ENCODE measurements at places on chromosomes 4 and X.
A peak's percentile ranks its signal among the peaks of the same experiment; 100 is the strongest.

DNA sequence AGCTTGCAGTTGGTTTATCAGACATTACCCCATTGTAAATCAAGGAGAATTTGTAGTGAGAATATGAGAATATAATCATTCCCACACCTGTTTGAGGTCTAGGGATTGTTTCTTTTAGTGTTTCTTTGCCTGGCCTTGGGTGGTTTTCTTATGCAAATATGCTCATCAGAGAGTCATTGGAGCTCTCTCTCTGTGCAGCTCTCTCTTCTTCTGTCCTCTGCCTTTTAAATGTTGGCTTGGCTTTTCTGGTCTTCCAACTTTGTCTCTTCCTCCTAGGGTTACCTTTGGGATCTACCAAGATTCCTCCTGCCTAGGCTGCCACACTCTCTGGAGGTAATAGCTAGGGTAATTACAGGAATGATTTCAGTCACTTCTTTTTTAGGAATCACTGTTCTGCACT is 102.3 kb upstream of the ARSJ start:
- DNase-seq = no peak

DNA sequence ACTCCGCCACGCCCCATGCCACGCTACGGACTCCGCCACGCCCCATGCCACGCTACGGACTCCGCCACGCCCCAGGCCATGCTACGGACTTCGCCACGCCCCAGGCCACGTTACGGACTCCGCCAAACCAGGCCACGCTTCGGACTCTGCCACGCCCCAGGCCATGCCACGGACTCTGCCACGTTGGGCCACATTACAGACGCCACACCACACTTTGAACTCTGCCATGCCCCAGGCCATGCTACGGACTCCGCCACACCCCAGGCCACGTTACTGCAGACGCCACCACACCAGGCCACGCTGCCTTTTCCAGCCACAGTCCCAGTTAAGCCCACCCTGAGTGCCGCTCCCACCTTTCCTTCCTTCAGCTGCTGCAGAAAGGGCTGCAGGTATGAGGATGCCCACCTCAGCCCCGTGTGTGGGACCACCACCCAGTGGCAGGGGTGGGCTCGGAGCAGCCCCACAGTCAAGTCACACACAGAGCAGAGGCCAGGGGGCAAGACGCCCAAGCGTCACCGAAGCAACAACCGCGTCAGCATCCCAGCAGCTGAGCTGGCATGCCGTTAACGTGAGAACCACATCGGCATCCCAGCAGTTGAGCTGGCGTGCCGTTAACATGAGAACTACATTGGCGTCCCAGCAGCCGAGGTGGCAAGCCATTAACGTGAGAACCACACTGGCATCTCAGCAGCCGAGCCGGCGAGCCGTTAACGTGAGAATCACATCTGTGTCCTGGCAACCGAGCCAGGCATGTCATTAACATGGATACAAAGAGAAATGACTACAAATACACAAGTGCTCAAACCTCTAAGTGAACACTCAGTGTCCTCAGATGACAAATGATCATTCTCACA is 26.4 kb downstream of the GAK start:
- no peak for DNase-seq

- DNase-seq = no peak
Observed at GRCh38 chr4:81827577-81828202, 356.0 kb upstream of the RASGEF1B start.

- DNase-seq = no peak
Observed at GRCh38 chrX:99795495-99795894, 614.6 kb downstream of the PCDH19 start.

DNA sequence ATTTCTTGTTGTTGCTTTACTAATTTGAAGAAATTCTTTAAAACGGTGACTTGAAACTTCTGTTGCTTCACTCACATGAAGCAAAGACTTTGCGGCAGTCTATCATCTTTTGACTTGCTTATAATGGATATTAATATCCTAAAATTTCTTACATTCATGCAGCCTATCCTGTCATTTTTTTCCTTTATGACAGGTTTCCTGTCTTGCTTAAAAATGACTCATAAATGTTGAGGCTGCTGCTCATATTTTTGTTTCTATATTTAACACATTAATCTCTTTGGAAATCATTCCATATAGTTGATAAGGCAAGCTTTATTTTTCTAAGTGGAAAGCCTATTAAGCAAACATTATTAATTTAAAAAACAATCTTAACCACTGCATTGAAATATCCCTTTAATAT is 176.6 kb upstream of the GALNTL6 start:
- DNase-seq = no peak

- DNase-seq = peak; percentile 87
Observed at GRCh38 chr4:83582289-83582785, 46.4 kb downstream of the GPAT3 start.

GRCh38 chr4:94378047-94378446 is 35.4 kb upstream of the HPGDS start:
- no peak for DNase-seq

DNA sequence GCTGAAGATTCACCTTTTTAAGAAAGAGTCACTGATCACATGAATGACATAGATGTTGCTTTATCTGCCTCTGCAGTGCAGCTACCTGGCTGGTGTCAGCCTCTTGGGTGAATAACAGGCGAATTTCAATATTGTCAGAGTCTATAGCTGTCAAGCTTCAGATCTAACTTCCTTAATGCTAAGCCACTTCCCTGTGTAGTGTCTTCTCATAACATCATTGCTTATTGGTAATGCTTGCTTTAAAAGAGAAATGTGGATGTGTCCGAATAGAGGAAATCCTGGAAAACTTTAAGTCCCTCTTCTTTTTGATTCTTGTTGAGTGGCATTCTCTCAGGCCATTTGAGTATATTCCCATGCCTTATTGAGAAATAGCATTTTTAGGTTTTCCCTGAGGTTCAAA is 7.3 kb upstream of the IGFBP7 start:
- DNase-seq = no peak

DNA sequence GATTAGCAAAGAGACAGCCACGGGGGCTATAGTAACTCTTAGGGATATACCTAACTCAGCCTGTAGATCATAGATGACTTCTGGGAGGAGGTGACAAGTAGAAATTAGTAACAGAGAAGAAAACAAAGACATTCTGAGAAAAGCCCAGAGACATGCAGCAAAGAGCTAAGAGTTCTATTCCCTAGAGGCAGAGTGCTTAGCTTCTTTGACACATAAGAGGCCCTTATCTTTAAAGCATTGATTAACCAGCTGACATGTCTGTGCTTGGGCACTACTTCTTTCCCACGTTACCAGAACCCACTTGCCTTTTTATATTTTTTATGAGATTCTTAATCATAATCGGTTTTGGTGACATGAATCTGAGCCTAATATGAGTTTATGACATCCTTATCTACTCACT is 179.5 kb downstream of the GABRB1 start:
- DNase-seq = no peak

DNA sequence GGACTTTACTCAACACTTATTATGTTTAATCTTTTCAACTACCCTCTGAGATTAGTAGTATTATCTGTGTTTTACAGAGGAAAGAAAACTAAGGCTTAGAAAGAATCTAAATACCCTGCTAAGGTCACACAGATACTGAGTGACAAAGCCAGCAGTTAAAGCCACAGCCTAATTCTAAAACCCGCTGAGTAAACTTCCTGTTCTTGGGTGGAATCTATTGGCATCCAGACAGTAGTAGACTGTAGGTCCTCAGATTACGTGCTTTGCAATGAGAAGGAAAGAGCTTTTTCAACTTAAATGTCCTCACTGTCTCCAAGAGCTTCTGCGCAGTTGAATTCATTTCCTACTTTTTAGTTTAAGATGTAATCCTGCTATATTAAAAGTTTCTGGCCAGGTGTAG is 126.0 kb downstream of the TENM3 start:
- no peak for DNase-seq

GRCh38 chr4:172134521-172134920 is 321.3 kb downstream of the GALNTL6 start:
- DNase-seq = no peak

DNA sequence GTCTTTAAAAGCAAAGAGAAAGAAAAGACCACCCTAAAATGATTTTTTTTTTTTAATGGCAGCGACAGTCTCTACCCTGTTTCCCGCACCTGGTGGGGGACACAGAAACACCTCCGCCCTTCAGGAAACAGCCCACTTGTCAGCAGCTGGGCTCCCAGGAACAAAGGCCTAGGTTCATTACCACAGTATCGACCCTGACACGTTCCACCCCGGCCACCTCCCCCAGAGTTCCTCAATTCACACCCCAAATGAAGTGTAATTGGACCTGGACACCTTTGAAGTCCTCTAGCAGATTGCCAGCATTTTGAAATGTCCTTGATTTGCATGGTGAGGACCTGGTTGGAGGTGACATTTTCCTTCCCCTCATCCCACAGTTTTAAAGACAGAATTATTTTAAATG is 175.0 kb upstream of the BCOR start:
- no peak for DNase-seq

DNA sequence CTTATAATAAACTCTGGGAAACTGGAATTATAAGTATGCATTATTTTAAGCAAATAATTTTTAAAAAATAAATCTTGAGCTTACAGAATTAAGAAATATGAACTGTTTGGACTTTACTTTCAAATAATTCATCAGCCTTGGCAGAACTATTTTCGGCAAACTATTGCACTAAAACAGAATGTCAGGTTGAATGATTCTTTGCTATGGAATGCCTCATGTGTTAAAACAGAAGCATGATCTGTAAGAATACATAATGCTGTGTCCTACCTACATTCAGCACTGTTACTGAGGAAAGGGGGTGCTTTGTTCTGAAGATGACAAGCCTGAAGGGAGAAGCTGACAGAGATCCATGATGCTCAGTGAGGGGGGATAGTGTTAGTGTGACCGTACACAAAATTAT is 55.6 kb upstream of the EXOC1L start:
- DNase-seq = no peak

GRCh38 chrX:15719324-15719968 is 18.6 kb upstream of the CA5B start:
- DNase-seq = no peak

- no peak for DNase-seq
Observed at GRCh38 chr4:182179105-182179504, 64.1 kb upstream of the TENM3 start.

DNA sequence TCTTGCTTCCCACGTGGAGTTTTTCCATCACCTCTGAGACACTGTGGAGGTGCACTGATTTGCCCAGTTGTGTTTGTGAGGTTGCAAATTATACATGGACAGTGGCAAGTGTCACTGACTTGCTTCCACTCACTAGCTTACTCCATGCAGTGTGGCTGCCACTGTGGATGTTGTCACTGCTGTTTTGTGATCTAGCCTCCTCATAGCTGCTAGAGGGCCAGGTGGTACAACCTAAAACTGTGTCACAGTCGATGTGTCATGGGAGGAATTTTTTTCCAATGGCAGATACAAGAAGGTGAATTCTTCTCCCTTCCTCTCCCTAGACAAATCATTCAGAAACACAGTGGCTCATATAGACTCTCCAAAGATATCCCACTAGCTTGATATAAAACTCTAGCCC is 37.5 kb upstream of the TMPRSS11F start:
- DNase-seq = no peak

DNA sequence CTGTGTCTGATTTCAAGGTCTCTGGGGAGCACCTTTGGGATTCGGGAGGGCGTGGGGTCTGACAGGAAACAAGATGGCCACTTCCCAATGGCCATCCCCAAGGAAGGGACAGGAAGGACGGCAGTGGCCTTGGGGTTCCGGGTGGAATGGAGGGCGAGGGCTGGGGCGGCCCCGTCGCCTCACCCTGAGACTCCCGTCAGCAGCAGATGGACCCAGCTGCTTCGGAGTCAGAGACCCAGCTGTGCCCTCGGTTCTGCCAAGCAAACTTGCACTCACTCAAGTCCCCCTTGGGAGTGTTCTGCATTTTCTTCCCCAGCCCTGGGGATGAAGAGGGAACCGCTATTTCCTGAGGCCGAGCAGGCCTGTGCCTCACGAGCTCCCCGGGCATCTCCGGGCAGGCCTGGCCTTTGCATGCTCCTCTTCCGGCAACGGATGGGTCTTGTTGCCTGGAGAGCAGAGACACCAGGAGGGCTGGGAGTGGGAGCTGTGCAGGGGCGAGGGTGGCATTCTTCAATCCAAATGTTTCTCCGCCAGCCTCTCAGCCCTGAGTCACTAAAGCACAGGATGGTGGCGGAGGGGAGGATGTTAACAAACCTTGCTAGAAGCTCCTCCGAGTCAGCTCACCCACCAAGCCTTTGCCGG is 6.8 kb upstream of the DUSP9 start:
- no peak for DNase-seq

DNA sequence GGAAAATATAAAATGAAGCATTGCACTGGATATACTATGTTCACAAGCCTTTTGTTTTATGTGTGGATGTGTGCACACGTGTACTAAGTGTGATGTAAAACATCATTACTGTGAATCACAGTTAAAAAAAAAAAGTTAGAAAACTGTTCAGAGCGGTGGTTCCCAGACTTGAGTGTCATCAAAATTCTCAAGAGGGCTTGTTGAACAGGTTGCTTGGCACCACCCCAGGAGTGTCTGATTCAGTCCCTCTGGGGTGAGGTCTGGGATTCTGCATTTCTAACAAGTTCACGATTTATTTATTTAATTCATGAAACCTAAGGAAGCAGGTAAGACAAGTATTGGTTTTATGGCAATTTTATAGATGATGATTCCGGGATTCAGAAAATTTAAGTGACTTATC is 1.8 kb downstream of the CENPU start:
- peak; percentile 60 for DNase-seq

DNA sequence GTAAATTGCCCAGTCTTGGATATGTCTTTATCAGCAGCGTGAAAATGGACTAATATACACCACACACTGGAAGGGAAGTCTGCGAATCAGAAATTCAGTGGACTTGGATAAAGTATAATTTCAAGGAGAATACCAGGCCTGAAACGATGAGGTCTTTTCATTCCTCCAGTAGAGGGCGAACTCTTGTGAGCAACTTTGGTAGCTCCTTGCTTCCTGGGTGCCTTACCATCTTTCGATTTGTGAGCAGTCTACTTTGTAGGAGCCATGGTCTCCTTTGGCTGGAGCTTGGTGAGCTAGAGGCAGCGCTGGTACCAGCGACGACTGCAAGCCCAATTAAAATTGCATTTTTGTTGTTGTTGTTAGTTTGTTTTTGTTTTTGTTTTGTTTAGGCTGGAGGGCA is 791.9 kb downstream of the FAT4 start:
- no peak for DNase-seq

DNA sequence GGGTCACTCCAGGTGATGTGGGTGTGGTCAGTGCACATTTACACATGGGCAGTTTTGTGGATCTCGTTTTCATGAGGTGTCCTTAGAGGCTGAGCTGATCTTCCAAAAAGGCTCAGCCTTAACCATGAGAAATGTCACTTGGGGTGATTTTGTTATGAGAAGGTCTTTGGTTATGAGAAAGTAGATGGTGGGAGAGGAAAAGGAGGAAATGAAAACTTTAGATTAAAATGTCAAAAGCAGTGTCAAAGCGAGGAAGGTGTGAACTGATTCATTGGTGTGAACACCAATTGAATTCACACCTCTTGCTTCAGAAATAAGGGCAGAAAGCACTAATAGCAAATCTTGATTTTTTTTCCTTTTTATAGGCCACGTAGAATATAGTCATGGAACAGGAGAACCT is 100.2 kb upstream of the ANXA3 start:
- DNase-seq = no peak

DNA sequence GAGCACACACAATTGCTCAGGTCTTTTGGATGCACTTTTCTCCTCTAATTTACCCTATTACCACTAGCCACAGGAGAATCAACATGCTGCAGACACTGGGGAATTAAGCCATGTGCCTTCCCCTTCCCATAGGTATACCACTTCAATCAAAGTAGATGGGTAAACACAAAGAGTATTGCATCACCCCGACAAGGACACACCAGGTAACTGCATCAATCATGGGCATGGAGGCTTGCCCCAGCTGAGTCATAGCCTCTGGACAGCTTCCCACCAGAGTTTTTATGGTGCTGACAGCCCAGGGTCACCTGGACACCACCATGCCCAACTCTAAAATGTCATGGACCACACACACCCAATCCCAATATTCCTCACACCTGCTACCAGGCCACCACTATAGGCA is 197.2 kb upstream of the AR start:
- no peak for DNase-seq
